ENCODE measurements at places on chromosomes 13 and 19.

- DNase-seq = no peak
Observed at GRCh38 chr19:51766461-51766860, 5.5 kb downstream of the FPR2 start.

DNA sequence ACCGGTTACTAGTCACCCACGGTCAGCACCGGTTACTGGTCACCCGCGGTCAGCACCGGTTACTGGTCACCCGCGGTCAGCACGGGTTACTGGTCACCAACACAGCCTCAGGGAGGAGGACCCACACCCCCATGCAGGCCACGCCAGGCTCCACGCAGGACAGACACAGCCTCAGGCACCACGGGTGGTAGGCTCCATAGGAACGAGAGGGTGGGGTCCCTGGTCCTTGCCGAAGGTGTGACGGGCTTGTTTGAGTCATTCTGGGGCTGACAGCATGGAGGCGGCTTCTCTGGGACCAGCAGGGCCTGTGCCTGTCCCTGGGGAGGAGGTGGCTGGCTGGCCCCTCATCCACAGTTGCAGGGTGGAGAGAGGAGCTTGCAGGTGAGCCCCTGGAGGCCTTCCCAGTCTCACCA, 122.8 kb upstream of the SOX1 start:
- DNase-seq = no peak

- peak; percentile 3 for DNase-seq
Observed at GRCh38 chr13:81639984-81640582, 1299.2 kb upstream of the SPRY2 start.

DNA sequence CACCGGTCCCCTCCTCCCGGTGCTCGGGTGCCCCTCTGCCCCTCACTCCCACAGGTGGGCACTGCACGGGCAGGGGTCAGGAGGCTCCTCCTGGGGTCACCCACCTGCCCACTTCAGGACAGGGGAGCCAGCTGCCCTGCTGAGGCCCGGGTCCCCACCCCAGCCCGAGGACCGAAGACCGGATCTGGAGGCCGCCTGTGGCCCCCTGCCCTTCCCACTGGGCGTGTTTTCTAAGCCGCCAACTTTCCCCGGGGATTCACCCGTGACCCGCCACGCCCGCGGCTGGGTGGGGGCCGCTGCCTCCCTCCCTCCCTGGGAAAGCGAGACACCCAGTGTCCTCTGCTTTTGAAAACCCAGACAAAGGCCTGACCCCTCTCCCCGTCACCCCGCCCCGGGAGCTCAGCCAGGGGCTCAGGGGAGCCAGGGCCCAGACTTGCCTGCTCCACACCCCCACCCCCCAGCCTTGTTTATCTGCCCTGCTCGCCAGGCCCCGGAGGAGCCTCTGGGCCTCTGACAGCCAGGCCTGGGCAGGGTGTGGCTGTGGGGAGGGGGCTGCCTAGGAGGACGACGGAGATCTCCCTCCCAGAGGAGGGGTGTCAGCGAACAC, 1.3 kb downstream of the PALM start:
- DNase-seq = no peak

GRCh38 chr13:65460136-65460535, 1770.0 kb downstream of the PCDH9 start:
- DNase-seq = no peak

DNA sequence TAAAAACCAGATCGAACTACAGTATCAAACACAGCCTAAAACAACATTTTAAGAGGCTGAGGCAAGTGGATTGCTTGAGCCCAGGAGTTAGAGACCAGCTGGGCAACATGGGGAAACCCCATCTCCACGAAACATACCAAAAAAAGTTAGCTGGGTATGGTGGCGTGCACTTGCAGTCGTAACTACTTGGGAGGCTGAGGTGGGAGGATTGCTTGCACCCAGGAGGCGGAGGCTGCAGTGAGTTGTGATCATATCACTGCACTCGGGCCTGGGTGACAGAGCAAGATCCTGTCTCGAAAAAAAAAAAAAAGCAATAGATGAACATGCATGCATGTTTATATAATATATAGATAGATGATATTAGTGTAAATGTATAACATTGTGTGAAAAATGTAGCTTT, 5.2 kb upstream of the MRPS31 start:
- DNase-seq = no peak

- DNase-seq = no peak
Observed at GRCh38 chr19:31391518-31391917, 42.3 kb upstream of the TSHZ3 start.

DNA sequence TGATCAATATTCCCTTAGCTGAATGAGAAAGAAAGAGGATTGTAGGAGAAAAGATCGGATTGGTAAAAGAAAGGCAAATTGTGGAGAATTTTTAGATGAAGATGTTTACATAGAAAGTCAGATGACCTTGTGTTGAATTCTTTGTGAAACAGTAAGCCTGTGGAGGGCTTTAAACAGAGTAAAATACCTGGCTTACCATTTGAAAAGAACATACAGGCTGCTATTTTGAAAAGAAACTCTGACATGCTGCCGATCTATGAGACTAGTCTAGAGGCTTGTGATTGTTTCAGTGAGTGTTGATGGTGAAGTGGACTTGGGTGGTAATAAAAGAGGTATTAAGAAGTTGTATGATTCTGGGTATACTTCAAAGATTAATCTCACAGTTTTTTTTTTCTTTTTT, 938.9 kb upstream of the PRR20A start:
- no peak for DNase-seq

- no peak for DNase-seq
Observed at GRCh38 chr13:110824702-110825300, 90.1 kb downstream of the ANKRD10 start.

DNA sequence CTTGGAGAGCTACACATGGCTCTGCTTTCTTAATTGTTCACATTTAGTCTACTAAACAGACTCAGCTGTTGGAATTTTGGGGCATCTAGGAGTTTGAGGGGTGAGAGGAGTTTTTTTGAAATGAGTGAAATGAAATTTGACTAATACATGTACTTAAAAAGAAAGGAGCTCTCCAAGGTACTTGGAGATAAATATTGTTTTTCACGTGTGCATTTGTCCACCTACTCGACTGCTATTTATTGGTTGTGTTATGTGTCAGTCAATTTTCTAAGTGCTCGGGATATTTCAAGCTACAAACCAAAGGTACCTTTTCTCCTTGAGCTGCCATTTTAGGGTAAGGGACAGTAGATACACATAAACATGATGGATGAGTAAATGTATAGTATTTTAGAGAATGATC, 697.0 kb downstream of the LIG4 start:
- DNase-seq = no peak

DNA sequence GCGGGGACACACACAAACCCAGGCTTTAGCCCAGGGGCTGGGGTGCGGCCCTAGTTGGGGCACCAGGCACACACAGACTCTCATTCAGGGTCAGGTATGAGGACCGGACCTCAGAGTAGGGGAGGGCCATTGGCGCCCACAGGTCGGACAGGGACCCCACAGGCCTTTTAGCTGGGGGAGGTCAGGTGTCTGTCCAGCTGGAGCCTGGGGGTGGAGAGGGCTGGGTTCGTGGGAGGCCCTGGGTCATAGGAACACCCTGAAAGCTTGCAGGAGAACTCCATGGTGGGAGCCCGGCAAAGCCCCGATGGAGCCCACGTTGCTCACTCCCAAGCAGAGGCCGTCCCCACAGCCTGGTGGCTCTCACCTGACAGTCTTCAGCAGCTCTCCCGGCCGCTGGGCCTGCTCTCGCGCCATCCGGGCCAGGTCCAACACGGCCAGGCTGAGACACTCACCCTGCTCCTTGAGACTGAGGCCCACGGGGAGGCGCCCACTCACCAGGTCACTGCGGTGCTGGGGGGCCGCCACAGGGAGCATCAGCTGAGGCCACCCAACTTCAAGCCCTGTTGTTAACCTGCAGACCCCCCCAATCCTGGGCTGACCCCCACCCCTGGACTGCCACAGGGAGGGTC, 5.0 kb downstream of the JAK3 start:
- DNase-seq = no peak

GRCh38 chr13:112532837-112533745, 54.9 kb downstream of the TUBGCP3 start:
- no peak for DNase-seq

GRCh38 chr19:52211926-52212571, 22.2 kb downstream of the PPP2R1A start:
- no peak for DNase-seq

DNA sequence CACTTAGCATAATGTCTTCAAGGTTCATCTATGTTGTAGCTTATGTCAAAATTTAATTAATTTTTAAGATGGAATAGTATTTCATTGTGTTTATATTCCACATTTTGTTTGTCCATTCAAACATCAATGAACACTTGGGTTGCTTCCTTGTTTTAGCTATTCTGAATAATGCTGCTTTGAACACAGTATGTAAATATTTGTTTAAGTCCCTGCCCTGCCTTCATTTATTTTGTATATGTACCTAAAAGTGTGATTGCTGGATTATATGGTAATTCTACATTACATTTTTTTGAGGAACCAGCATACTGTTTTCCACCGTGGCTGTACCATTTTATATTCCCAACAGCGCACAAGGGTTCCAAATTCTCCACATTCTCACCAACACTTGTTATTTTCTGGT, 17.6 kb upstream of the SUCLA2 start:
- DNase-seq = no peak

GRCh38 chr13:45021250-45021649, 31.9 kb downstream of the GPALPP1 start:
- no peak for DNase-seq

DNA sequence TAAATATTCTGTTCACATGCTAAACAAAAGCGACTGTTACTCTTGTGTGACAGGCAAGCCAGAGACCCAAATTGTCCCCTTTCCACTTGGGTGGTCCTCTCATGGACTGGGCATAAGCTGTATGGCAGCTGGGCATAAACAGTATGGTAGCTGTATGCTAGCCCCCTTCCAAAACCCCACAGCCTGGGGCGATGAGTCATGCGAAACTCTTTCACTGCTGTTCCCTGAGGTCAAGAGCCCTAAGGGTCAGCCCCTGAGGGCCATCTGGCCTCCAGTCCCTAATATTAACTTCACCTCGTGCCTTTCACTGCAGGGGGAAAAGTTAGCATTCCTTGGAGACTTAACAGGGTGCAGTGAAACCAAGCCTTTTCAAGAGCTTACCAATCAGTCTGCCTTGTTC, 45.6 kb upstream of the ZNF562 start:
- no peak for DNase-seq

- DNase-seq = no peak
Observed at GRCh38 chr13:80059789-80060188, 281.1 kb downstream of the SPRY2 start.

GRCh38 chr19:52959613-52960295, 2.9 kb downstream of the ZNF816 start:
- no peak for DNase-seq

DNA sequence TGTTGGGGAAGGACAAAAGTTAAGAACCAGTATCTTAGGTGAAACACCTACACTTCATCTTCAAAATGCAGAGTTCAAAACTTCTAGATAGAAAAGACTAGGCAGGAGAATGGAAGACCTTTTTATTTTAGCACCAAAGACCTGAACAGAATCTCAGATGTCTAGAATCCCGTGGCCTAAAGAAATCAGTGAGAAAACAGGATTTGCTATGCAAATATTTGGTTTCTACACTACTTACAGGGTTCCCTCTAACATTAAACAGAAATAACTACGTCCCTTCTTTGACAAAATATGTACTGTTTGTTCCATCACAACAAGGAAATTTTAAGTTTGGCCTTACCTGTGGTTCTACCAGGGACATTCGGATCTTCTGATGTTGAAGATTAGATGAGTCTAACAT, 21.5 kb downstream of the DIS3 start:
- no peak for DNase-seq

DNA sequence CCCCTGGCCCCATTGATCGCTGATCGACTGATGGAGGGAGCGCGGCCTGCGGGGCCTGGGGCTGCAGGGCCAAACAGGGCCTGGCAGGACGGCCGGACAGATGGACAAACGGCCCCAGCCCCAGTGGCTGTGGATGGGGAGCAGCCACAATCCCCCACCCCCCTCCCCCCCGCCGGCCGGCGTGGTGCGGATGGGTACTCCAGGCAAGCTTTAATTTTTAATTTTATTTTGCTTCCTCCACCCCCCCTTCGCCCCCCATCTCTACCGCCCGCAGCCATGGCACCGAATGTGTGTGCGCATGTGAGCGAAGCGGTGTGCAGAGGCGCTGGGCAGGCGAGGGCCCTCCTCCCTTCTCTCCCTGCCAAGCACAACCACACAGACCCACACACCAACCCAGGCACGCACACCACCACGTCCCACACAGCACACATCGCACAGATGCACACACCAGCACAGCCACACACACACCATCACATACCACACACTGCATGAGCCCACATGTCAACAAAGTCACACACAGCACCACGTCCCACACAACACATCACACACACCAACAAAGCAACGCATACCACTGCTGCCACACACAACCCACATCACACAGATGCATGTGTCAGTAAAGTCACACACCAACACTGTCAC, 12.4 kb downstream of the ERFL start:
- no peak for DNase-seq

- no peak for DNase-seq
Observed at GRCh38 chr13:105513448-105513847, 1022.0 kb downstream of the EFNB2 start.

DNA sequence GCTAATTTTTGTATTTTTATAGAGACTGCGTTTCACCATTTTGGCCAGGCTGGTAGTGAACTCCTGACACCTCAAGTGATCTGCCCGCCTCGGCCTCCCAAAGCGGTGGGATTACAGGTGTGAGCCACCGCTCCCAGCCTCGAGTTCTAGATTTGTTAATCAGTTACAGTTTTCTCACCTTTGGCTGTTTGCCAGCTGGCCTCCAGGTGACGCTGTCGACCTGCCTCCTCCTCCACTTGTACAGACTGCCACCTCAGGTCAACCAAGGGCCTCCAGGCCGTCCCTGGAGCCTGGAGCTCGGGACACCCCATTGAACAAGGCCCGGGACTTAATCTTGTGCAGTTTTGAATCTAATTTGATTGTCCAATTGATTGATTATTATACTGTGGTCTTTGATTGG, 45.5 kb downstream of the IER2 start:
- DNase-seq = no peak

- DNase-seq = no peak
Observed at GRCh38 chr13:24614306-24615080, 65.7 kb upstream of the ATP12A start.

DNA sequence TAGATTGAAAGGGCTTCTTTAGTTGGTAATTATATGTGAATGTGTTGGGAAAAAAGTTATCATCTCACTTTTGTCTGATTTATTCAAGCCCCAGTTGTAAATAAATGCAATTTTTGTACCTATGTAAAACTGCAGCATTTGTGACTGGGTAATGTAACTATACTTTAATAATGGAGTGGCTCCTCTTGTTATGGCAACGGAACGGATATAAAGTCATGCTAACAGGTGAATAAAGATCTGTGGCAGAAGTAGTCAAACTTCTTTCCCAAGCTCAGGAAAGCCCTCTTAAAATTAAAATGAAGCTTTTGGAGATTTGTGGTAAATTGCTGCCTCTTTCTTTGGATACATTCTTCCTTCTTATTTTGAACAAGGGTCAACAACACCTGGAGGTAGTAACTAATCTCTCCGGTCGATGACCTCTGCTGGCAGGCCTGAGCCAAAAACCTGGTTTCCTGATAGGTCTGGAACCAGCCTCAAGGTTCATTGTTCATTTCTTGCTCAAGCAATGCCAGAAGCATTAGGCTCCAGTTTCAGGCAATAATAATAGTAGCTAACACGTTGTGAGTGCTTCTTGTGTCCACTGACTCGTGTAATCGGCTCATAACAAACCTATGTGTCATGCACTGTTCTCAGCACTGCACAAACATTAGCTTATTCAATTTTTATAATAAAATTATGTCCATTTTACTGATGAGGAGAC, 313.4 kb upstream of the DACH1 start:
- DNase-seq = no peak
